H9 (cell line): ENCODE measurements at places on chromosomes 12 and 14. TPM values are rescaled to one million over a fixed set of nuclear protein-coding genes. Genes with fewer than 3 reads are reported as not detected.

DPPA3 gene
- 1.4 and 2.0 TPM in 2 replicates for total RNA-seq

SLC39A5 gene
- 0.15 TPM in 1 of 2 replicates, not detected in the other for total RNA-seq

DAO gene
- not detected in 2 replicates for total RNA-seq

GMFB gene
- total RNA-seq, result 71.0 and 79.2 TPM in 2 replicates

IL22 gene
- not detected in 2 replicates for total RNA-seq

SYNE3 gene
- total RNA-seq, result 0.11 and 0.13 TPM in 2 replicates

ORMDL2 gene
- total RNA-seq, result 51.3 and 53.1 TPM in 2 replicates

CIROP gene
- not detected in 2 replicates for total RNA-seq

CLEC4A gene
- 0.18 and 0.37 TPM in 2 replicates for total RNA-seq

EID3 gene
- 1.2 and 1.4 TPM in 2 replicates for total RNA-seq

- H3K36me3 ChIP-seq, result no peaks in the 10 kb centered on the region
- no peaks in the 10 kb centered on the region for H3K27me3 ChIP-seq
Observed at GRCh38 chr14:53327716-53328115, 174.6 kb upstream of the DDHD1 start.

DNA sequence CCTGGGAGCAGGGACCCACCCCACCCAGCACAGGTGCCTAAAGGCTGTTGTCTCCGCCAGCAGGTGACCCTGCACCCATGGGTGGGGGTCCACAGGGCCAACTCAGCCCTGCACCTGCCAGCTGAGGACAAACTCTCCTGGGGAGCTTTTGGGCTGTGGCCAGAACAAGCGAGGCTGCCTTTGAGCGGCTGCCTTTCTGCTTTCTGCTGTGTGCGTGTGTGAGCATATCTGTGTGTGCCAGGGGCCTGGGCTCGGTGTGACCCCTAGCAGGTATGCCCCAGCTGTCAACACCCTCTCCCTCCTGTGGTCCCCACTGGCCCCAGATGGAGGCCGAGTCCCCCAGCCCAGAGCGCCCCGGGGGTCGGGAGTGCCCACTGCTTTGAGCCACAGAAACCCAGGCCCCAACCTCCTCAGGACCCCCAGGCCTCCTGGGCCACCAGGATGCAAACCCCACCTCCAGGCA lies 25.9 kb upstream of the GPR132 start:
- H3K4me3 ChIP-seq, result no peak overlapping the region
- DNase-seq, result peak; percentile 29
- no peaks in the 10 kb centered on the region; the same call in 1 of the 2 replicates for H3K4me1 ChIP-seq
- H3K36me3 ChIP-seq, result no peaks in the 10 kb centered on the region

GRCh38 chr12:115322275-115322674 lies 638.3 kb upstream of the TBX3 start:
- no peak overlapping the region for H3K4me3 ChIP-seq
- H3K4me1 ChIP-seq, result no peaks in the 10 kb centered on the region
- no peaks in the 10 kb centered on the region for H3K36me3 ChIP-seq
- no peaks in the 10 kb centered on the region for H3K27me3 ChIP-seq

DNA sequence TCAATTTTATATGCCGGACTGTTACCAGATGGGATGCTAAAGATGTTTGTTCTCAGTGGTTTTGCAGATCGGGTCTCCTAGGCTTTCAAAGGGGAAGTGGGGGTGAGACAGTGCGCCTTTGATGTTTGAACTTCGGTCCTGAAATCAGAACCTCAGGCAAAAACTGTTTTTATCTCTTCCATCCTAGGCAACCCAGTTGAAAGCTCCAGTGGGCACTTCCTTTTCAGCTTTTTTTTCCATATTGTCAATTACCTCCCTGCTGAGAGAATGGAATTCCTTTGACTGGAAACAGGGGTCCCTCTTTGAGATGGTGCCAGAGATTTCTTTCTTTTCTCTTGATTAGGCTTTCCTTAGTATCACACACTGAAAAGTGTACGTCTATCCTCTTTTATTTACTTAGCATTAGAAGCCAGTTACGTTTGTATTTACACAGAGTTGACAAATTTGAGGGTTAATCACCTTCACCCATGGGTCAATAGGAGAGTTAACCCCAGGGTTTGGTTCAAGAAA lies 40.0 kb downstream of the NUAK1 start:
- H3K4me1 ChIP-seq, result peaks cover 13% of the 10 kb centered on the region
- H3K27me3 ChIP-seq, result no peaks in the 10 kb centered on the region
- H3K36me3 ChIP-seq, result peaks cover 5% of the 10 kb centered on the region
- no peak for DNase-seq

GRCh38 chr14:92520102-92521057 lies 6.8 kb downstream of the RIN3 start:
- no peak for DNase-seq
- no peaks in the 10 kb centered on the region for H3K36me3 ChIP-seq
- no peak overlapping the region for H3K27ac ChIP-seq
- H3K27me3 ChIP-seq, result no peaks in the 10 kb centered on the region; the same call in 1 of the 2 replicates

DNA sequence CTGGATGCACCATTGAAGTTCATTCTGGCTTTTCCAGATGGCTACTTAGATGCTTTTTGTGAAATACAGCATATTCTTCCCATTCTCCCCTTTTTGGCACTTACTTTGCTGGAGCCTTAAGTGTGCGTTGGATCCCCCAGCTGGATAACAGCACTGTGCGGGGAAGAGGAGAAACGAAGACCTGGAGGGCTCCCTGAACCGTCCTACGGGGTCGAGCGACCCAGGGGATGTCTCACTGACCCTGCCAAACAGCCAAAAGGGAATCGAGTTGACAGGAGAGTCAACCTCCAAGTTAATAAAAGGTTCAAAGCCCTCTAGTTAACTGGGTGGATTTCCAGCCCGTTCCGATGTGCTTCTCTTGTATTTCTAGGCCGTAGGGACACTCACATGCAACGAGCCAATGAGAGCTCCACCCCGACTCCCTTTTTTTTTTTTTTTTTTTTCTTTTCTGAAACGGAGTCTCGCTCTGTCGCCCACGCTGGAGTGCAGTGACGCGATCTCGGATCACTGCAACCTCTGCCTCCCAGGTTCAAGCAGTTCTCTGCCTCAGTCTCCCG lies 1.0 kb upstream of the CAMKK2 start:
- DNase-seq, result no peak
- peaks cover 3% of the 10 kb centered on the region; the same call in 1 of the 2 replicates for H3K4me1 ChIP-seq
- H3K27ac ChIP-seq, result no peak overlapping the region
- H3K4me3 ChIP-seq, result peak overlapping the region; percentile 88
- no peaks in the 10 kb centered on the region for H3K27me3 ChIP-seq
- H3K36me3 ChIP-seq, result peaks cover 2% of the 10 kb centered on the region; the same call in 1 of the 3 replicates

- peaks cover 9% of the 10 kb centered on the region for H3K36me3 ChIP-seq
- H3K4me1 ChIP-seq, result peaks cover 22% of the 10 kb centered on the region
- DNase-seq, result peak; percentile 59
- no peak overlapping the region for H3K4me3 ChIP-seq
Observed at GRCh38 chr14:53979113-53979681, 22.6 kb upstream of the BMP4 start.

- H3K4me3 ChIP-seq, result no peak overlapping the region
- DNase-seq, result no peak
- peaks cover 4% of the 10 kb centered on the region; the same call in 1 of the 2 replicates for H3K36me3 ChIP-seq
- no peaks in the 10 kb centered on the region for H3K27me3 ChIP-seq
Observed at GRCh38 chr12:39393179-39393578, 49.7 kb downstream of the KIF21A start.

DNA sequence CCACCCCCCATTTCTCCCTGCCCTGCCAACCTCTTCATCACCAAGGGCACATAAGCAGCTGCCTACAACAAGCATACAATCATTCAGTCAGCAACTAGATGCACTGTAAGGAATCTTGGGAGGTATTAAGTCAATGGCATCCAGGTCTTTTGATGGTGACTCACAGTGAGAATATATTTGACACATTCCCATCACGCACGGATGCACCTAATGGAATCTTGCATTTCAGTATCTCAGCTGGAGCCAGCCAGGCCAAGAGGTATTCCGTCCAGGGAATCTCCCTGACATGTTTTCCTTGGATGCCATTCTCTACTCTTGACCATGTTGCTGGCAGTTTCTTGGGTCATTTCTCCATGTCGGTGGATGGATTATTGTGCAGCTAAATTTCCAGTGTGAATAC lies 73.9 kb upstream of the CAPRIN2 start:
- no peak overlapping the region for H3K4me3 ChIP-seq
- DNase-seq, result peak; percentile 12
- H3K36me3 ChIP-seq, result no peaks in the 10 kb centered on the region
- H3K27me3 ChIP-seq, result no peaks in the 10 kb centered on the region; the same call in 1 of the 2 replicates
- no peaks in the 10 kb centered on the region for H3K4me1 ChIP-seq
- no peak overlapping the region for H3K27ac ChIP-seq

GRCh38 chr12:5518584-5519365 lies 86.9 kb downstream of the NTF3 start:
- H3K27me3 ChIP-seq, result no peaks in the 10 kb centered on the region
- DNase-seq, result peak; percentile 62
- no peaks in the 10 kb centered on the region for H3K36me3 ChIP-seq
- H3K4me3 ChIP-seq, result no peak overlapping the region
- no peak overlapping the region for H3K27ac ChIP-seq

DNA sequence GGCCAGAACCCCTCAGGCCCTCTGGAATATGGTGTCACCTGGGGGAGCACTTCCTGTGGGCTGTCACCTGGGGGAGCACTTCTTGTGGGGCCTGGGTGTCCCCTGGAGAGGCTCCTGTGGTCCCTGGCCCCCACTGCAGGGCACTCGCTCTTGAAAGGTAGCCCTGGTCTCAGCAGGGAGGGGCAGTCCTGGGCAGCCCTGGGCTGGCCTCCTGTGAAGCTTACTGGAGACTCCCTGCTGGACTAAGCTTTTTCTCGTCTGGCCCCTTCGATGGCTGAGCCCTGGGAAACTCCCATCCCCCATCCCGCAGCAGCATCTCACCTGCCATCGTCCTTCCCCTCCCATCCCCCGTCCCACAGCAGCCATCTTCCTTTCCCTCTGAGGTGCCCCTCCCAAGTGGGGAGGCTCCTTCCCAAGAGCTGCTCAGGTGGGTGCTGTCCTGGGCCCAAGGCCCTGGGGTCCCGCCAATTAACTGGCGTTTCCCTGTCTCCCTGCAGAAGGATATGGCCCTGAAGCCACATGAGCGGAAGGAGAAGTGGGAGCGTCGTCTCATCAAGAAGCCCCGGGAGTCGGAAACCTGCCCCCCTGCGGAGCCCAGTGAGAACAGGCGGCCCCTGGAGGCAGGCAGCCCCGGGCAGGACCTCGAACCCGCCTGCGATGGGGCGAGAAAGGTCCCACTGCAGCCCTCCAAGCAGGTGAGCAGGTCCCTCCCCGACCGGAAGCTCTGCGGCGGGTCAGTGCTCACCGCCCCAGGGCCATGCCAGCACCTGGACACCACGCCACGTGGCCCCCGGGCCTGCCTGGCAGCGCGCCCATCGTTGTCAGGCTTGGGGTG lies 17.9 kb downstream of the FBRSL1 start:
- no peaks in the 10 kb centered on the region; the same call in 1 of the 2 replicates for H3K36me3 ChIP-seq
- no peaks in the 10 kb centered on the region for H3K27me3 ChIP-seq
- no peaks in the 10 kb centered on the region; the same call in 1 of the 2 replicates for H3K4me1 ChIP-seq
- DNase-seq, result no peak

DNA sequence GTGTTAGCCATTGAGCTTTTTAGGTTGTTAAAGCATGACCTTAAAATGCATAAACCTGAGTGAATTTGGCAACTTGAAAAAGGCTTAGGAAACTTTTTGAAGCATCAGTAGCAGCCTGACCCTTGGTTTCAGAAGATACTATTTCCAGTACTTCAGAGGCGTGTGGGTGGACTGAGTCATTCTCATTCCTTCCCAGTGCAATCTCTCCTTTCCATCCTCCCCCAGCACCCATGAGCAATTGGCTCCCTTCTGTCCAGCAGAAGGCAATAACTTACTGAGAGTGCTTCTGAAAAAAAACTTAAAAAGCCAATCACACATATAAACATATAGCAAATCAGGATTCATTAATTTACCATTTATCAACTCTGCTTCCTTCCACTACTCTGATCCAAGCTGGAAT lies 299.3 kb upstream of the STXBP6 start:
- no peaks in the 10 kb centered on the region for H3K4me1 ChIP-seq
- no peaks in the 10 kb centered on the region for H3K27me3 ChIP-seq
- no peak overlapping the region for H3K4me3 ChIP-seq

GRCh38 chr12:125161712-125162022 lies 96.4 kb downstream of the AACS start:
- no peaks in the 10 kb centered on the region for H3K36me3 ChIP-seq
- H3K4me1 ChIP-seq, result no peaks in the 10 kb centered on the region
- DNase-seq, result no peak
- no peaks in the 10 kb centered on the region for H3K27me3 ChIP-seq

- H3K4me1 ChIP-seq, result no peaks in the 10 kb centered on the region
- H3K36me3 ChIP-seq, result peaks cover 8% of the 10 kb centered on the region
- no peak overlapping the region for H3K4me3 ChIP-seq
- H3K27ac ChIP-seq, result no peak overlapping the region
Observed at GRCh38 chr12:49428793-49429192, 61.5 kb downstream of the SPATS2 start.

DNA sequence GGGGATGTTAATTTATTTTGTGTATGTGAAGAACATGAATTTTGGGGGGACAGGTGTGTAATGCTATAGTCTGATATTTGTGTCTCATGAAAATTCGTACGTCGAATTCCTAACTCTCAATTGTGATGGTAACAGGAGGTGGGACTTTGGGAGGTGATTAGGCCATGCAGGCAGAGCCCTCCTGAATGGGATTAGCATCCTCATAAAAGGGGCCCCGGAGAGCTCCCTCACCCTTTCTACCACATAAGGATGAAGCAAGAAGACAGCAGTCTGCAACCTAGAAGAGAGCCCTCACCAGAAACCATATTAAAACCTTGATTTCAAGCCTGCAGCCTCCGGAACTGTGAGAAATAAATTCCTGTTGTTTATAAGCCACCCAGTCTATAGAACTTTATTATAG lies 165.4 kb downstream of the MDGA2 start:
- no peak overlapping the region for H3K4me3 ChIP-seq
- no peaks in the 10 kb centered on the region; the same call in 1 of the 2 replicates for H3K4me1 ChIP-seq
- no peak for DNase-seq
- no peaks in the 10 kb centered on the region for H3K36me3 ChIP-seq
- H3K27me3 ChIP-seq, result no peaks in the 10 kb centered on the region

GRCh38 chr12:104877103-104877705 lies 80.9 kb downstream of the SLC41A2 start:
- no peaks in the 10 kb centered on the region for H3K4me1 ChIP-seq
- H3K27me3 ChIP-seq, result no peaks in the 10 kb centered on the region
- H3K27ac ChIP-seq, result no peak overlapping the region
- no peaks in the 10 kb centered on the region for H3K36me3 ChIP-seq
- DNase-seq, result no peak

- no peak overlapping the region for H3K4me3 ChIP-seq
- DNase-seq, result no peak
- no peaks in the 10 kb centered on the region for H3K27me3 ChIP-seq
- H3K27ac ChIP-seq, result no peak overlapping the region
- H3K36me3 ChIP-seq, result peaks cover 21% of the 10 kb centered on the region
Observed at GRCh38 chr14:60095781-60096450, 4.2 kb downstream of the PCNX4 start.

- no peaks in the 10 kb centered on the region for H3K36me3 ChIP-seq
- DNase-seq, result no peak
- H3K27me3 ChIP-seq, result no peaks in the 10 kb centered on the region
- no peak overlapping the region for H3K4me3 ChIP-seq
- no peaks in the 10 kb centered on the region for H3K4me1 ChIP-seq
- no peak overlapping the region for H3K27ac ChIP-seq
Observed at GRCh38 chr14:92302481-92302880, 20.5 kb upstream of the SLC24A4 start.
